ENCODE measurements at places on chromosomes 5 and 9.

DNA sequence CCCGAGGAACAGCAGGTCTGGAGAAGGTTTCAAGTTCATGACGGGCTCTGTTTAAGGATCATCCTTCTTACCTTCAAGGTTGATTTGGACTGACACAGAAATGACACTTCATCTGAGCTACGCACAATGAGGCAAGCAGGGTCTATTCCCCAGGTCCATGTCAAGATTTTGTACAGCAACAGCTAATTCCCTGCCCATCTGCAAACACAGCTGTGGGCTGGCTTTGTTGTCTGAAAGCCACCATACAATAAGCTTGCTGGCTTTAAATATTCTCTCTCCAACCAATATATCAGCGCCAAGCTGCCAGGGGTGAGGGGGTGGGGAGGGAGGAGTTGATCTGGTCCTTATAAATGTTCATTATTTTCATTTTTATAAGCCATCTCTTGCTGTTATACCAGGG, 92.0 kb downstream of the OTULIN start:
- DNase-seq: no peak

- peak; percentile 23 for DNase-seq
Measured at GRCh38 chr5:55308254-55308836, 556 bp downstream of the MTREX start.

GRCh38 chr9:69379270-69379982, 54.4 kb downstream of the ENTREP1 start:
- DNase-seq: peak; percentile 73

- no peak for DNase-seq
Measured at GRCh38 chr9:128936171-128936865, 11.1 kb downstream of the DOLK start.

GRCh38 chr5:176180781-176181180, 57.4 kb upstream of the SIMC1 start:
- no peak for DNase-seq

DNA sequence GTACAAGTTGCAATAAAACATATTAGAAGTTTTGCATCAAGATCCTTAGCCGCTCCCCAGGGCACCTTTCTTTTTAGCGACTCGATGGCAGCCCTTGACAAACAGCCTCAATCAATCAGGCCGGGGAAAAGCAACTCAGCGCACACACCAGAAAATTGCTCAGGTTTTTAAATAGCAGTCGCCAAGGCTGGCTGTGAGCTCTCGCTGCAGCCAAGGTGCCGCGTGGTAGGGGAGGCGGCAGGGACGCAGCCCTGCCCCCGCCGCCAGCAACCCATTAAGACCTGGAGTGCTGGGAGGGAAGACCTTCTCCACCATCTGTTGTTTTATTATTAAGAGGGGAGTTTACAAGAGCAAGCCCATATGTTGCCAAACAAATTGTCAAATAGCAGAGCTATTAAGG, 22.6 kb downstream of the ASS1 start:
- no peak for DNase-seq

DNA sequence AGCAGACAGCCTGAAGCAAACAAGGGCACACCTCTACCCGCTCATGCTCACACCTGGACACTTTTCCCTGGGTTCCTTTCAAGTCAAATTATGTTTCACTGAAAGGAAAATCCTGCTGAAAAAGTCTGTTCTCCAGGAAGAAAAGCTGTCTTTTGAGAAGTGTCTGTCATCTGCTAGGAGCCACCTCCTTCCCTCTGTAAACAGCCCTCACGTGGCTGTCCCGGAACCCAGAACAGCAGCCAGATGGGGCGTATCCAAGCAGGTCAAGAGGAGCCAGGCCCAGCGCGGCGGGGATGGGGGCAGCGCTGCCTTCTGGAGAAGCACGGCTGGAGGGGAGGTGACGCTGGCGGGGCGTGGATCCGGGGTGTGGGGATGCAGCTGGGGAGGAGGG, at the start of gene PNPLA7:
TSS of gene PNPLA7 (minus strand) at position 172 of the 391 bp plus-strand sequence. CDS start 205 bp downstream, outside the sequence.
- DNase-seq: peak; percentile 66

DNA sequence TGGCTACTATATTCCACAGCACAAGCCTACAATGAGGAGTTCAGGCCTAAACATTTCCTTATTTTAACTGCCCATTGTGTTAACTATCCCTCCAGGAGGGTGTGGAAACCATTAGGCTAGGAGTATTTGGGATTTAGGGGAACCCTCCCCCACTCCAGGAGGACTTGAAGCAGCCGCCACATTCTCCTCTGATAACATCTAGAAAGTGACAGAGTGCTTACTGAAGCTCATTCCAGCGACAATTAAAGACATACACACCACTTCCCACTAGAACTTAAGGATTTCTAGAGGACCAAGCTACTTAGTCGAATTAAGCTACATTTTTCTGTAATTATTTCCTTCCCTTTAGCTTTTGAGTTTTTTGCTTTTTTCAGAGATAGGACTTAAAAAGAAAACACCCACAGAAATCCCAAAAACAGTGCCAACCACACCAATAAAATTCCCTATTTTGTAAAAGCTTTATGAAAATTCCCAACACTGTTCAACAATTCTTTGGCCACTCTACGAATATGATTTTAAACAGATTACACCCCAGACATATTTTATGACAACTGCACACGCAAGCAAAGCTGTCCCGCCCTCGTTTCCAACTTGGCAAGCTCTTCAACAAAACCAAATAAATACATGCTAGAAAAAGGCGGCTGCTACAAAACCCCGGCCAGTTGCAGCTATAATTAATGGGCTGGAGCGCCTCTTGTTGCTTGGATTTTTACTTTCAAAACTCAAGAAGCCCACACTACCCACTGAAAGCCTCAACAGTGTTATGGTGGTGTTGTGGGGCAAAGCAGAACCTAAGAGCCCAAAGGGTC, 4.5 kb downstream of the ROR2 start:
- peak; percentile 43 for DNase-seq

DNA sequence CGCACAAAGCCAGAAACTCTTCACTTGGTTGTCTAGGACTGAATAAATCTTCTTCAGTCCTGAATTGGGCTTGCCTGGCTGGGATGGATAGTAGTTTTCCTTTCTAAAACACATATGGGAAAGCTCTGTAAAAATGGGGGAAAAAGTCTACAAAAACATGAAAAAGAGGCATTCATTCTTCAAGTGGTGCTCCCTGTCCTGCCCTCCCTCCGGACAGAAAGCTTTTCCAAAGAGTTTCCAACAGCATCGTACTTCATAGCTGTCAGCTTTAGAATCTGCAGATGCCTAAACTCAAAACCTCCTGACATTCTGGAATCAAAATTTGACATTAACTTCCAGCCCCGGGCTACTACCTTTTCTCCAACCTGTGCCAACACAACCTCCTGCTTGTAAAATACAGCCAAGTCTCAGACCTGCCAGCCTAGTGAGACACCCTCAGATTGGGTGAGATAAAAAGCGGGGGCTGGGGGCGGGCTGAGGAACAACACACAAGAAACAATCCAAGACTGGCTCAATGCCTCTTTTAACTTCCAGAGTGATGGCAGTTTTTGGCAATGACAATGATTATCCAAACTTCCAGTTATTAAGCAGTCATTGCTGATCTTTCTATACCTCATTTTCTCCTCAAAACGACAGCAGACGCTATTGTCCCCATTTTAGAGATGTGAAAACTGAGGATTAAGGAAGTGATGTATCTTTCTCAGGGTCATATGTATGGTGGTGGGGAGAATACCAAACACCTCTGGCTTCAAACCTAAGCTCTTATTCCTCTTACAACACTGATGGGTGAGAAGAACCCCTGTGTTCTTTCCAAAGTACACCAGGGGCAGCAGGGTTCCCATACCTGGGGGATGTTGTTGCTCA, 1.3 kb downstream of the TNC start:
- no peak for DNase-seq

DNA sequence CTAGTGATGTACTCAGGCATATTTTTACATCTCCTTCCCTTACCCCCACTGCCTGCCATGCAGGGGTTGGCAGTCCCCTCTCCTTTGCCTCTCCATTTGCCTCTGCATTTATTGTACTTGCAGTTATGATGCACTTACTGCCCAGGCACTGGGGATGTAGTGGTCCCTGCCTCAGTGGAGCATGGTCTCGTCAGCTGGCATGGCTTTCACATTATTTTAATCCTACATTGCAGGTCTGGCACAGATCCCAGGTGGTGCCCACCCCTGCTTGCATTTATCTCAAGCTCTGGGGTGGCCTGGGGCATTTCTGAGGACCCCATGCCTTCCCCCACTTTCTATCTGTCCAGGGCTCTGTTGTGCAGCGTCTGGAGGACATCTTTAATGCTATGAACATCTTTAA, 23.2 kb upstream of the PITX1 start:
- DNase-seq: no peak

DNA sequence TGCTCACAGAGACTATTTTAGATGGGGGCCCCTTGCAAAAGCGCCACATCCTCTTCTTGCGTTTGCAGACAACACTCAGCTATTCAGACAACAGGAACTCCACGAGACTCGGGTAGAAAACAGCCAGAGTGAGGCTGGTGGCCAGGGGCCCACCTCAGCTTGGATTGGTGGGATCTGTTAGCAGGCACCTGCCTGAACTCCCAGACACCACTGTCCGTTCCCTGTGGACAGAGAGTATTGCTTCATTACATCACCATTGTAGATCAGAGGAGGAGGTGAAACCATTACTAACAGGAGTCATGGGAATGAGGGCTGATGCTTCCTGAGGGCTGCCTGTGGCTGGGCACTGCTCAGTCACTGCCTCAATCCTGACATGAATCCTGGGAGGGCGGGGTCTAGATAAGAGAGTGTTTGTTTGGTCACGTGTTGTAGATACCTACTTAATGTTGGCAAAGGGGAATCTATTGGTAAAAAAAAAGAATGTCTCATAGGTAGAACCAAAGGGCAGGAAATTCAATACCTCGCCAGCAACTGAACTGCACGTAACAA, 4.4 kb upstream of the RAPGEF1 start:
- no peak for DNase-seq

DNA sequence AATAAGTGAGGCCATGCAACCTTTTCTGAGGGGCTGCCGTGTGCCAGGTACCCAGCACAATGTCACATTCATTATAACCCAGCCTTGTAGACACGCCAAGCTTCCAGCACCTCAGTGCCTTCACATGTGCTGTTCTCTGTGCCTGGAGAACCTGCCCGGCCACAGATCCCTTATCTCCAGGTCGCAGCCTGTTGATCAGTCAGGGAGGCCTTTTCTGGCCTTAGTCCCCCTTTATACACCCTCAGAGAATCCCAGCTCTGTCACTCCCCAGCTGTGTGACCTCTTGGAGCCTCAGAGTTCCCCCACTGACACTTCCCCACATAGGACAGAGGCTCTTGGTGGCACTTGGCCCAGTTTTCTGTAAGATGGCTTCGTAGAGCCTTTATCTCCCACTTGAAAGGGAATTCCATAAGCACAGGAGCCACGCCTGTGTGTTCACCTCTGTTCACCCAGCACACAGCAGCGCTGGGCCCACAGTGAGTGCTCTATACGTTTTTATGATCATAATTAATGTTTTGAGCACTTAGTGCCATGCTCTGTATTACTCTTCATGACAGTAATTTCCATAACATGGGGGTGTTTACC, 38.7 kb downstream of the NEURL1B start:
- no peak for DNase-seq

DNA sequence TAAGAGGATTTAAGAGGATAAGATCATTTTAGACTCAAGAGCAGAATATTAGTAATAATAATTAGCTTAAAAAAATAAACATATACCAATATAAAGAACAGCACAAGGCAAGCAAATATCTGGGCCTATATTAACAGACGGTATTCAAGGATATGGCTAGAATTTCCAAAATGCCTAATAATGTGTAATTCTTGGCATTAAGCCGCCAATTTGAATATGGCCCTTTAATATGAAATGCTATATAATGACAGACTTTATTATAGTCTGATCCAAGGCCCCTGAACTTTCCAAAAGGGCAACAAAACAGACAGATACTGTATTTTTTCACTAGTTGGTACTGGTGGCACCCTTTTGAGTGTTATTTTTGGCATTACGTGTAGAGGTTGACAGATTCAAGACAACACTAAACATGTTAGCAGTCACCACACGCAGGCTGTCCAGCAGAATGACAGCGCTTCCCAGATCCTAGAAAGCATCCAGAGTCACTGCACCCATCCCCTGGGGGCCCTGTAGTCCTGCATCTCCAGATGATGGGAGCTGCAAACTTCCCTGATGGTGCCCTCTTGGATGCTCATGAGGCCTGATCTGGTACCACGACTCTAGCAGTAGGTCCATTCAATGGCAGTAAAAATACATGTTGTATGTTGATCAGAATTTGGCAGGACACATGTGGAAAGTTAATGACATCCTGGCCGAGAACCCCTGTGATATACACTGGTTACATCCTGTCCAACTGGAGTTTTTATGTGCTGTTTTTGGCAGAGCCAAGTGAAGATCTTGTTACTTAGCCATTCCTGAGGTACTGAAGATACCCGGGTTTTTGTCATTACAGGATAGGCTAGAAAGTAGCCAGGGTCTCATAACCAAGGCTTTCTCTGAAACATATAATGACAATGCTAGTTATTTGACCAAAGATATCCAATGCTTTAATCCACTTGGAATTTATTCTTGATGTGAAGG, 1.7 kb upstream of the ABL1 start:
- peak; percentile 59 for DNase-seq

- no peak for DNase-seq
Measured at GRCh38 chr5:78483809-78484521, 123.5 kb downstream of the SCAMP1 start.

GRCh38 chr9:86413971-86414880, 60.0 kb upstream of the TUT7 start:
- DNase-seq: peak; percentile 42

- peak; percentile 75 for DNase-seq
Measured at GRCh38 chr5:110478895-110479294, 247.6 kb downstream of the TMEM232 start.

DNA sequence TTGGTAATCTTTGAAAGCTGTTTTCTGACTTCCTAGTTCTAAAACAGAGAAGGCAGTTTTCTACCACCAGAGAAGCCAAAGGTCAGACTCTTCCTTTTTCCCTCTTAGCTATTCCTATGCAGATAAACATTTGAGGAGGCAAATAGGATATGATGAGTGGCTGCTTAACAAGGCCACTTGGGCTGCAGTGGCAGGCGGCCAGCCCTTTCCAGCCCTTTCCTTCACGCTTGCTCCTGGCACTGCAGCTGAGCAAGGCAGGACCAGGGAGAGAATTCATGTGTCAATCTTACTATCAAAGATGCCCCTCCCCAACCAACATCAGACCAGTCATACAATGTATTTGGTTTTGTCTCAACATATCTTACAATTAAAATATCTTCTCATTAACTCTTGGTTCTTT, 36.8 kb upstream of the RNF38 start:
- no peak for DNase-seq

DNA sequence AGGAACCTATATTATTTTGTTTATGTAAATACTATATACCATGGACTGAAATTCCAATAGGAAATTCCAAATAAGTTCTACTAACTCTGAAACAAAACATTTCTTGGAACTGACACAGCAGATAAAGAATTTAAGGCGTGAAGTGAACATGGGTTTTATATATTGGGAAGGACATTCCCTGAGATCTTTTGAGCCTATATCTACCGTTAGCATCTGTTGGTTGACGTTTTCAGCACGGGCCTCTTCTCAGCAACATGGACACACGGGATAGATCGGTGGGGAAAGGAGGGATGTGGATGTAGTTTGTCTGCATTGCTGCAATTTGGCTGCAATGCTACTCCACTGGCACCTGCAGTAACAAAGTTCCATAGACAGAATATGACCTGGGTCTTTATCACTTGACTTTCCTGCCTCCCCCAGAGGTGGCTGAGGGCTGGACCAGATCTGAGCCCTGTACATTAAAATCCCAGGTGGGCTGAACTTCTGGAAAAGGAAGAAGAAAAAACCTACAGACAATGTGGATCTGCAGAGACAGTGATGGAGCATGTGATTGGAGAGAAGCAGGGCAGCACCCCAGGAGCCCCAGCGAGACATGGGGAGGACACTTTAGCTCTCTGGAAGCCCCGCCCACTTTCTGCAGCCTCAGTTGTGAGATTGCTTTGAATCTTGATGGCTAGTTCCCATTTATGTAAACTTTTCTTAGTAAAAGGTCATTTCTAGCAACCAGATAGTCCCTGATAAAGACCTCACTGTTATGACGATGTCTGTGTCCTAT, 91.2 kb upstream of the CPEB4 start:
- DNase-seq: no peak
